Stimulated activated naive B cell treated with anti-CD40 and anti-IgM and Interleukin-4, amounts not matched to agents 10 μg/mL and 1 μg/mL and 100 μg/mL, for 72 hours (primary cell): ENCODE measurements at places on chromosomes 11 and 22.

DNA sequence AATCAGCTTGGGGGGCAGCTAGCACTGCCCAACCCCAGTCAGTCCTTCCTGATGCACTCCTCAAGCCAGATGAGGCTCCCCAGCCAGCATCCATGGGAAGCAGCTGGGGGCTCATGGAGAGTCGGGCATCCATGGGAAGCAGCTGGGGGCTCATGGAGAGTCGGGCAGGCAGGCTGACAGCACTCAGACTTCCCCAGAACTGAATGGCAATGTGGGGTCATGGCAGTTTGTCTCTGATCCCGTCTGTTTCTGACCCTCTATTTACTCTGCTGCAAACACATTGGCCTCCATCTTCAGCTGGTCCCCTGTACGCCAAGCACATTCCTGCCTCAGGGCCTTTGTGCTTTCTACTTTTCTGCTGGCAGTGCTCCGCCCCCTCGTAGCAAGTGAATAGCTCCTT is 314.8 kb downstream of the NTM start:
- DNase-seq, result no peak
- no peak overlapping the region for H3K4me3 ChIP-seq
- H3K36me3 ChIP-seq, result no peaks in the 10 kb centered on the region
- H3K27me3 ChIP-seq, result peaks cover 19% of the 10 kb centered on the region
- no peak overlapping the region for H3K27ac ChIP-seq
- H3K4me1 ChIP-seq, result no peaks in the 10 kb centered on the region

- H3K27ac ChIP-seq, result no peak overlapping the region
- H3K4me3 ChIP-seq, result no peak overlapping the region
- peaks cover 33% of the 10 kb centered on the region for H3K27me3 ChIP-seq
- no peaks in the 10 kb centered on the region for H3K36me3 ChIP-seq
These were observed 145.5 kb upstream of the RASSF10 start for GRCh38 chr11:12863605-12864121.

GRCh38 chr11:69683764-69684333 is 8.7 kb upstream of the LTO1 start:
- H3K36me3 ChIP-seq, result no peaks in the 10 kb centered on the region
- DNase-seq, result no peak
- no peak overlapping the region for H3K27ac ChIP-seq
- peaks cover 8% of the 10 kb centered on the region for H3K4me1 ChIP-seq

DNA sequence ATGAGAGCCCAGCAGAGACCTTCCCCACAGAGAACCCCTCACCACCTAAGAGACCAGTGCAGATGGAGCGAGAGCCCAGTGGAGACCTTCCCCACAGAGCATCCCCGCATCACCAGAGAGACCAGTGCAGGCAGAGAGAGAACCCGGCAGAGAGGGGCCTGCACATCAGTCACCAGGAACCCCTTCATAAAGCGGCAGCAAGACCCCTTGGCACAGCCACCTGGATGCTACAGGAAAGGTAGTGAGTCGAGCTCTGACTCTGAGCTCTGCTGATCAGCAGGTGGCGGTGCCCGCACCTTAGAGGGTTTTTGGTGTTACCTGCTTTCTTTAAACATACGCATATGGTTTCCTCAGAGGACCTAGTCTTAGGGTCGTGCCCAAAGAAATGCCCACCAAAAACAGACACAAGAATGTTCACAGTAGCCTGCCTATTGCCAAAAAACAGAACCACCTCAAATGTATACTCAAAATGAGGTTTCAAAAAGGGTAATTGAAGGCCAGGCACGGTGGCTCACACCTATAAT is 678.7 kb downstream of the BRD1 start:
- H3K27me3 ChIP-seq, result peaks cover 6% of the 10 kb centered on the region
- no peak for DNase-seq
- H3K4me3 ChIP-seq, result no peak overlapping the region
- no peaks in the 10 kb centered on the region for H3K36me3 ChIP-seq
- no peak overlapping the region for H3K27ac ChIP-seq
- no peaks in the 10 kb centered on the region for H3K4me1 ChIP-seq

GRCh38 chr22:48319321-48320047 is 1508.2 kb downstream of the BRD1 start:
- H3K4me3 ChIP-seq, result no peak overlapping the region
- peaks cover 16% of the 10 kb centered on the region for H3K27me3 ChIP-seq
- no peak overlapping the region for H3K27ac ChIP-seq
- H3K36me3 ChIP-seq, result no peaks in the 10 kb centered on the region
- H3K4me1 ChIP-seq, result no peaks in the 10 kb centered on the region

GRCh38 chr22:39169797-39170466 is 17.5 kb upstream of the CBX7 start:
- H3K27ac ChIP-seq, result peak overlapping the region; percentile 56
- peaks cover 34% of the 10 kb centered on the region for H3K4me1 ChIP-seq
- peaks cover 12% of the 10 kb centered on the region for H3K27me3 ChIP-seq
- H3K4me3 ChIP-seq, result peak overlapping the region; percentile 32
- no peak for DNase-seq

DNA sequence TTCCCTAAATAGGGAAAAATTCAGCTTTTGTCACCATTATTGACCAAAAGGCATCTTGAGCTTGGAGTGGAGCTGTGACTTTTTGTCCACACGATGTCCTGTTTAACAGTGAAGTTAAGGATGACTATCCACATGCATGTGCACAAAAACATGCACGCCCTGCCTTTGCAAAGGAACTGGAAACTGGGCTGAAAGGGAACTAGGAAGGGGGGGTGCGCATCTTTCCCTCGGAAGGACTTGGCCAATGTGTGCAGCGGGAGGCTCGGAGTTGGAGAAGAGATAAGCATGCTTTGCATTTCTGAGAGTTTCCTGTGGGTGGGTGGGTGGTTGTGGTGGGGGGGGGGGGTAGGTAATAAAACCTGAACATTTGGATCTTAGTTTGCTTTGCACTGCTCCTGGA is 411 bp upstream of the KIRREL3 start:
- H3K27ac ChIP-seq, result no peak overlapping the region
- DNase-seq, result no peak
- H3K4me3 ChIP-seq, result no peak overlapping the region
- H3K27me3 ChIP-seq, result peaks cover 39% of the 10 kb centered on the region
- no peaks in the 10 kb centered on the region for H3K4me1 ChIP-seq

GRCh38 chr11:102546427-102546826 is 15.9 kb upstream of the MMP7 start:
- no peaks in the 10 kb centered on the region for H3K27me3 ChIP-seq
- DNase-seq, result peak; percentile 63
- H3K36me3 ChIP-seq, result peaks cover 4% of the 10 kb centered on the region
- H3K4me1 ChIP-seq, result peaks cover 73% of the 10 kb centered on the region
- peak overlapping the region; percentile 97 for H3K27ac ChIP-seq

DNA sequence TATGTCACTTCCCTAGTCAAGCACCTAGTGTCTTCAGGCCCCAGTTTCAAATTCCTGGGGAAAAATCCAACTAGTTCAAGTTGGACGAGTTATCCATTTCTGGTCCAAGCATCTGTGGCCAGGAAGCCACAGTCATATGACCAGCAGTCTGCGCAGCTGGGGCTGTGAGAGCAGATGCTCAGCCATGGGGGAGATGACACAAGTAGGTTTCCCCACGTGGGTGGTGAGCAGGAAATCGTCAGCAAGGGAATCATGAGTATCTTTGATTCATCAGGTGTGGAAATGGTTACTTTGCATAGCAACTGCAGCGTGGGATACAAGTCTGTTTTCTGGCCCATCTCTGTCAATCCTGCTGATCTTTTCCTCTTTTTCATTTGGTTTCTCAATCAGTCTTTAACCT is 185.3 kb downstream of the C11orf91 start:
- H3K36me3 ChIP-seq, result no peaks in the 10 kb centered on the region
- peaks cover 19% of the 10 kb centered on the region for H3K27me3 ChIP-seq
- no peak overlapping the region for H3K4me3 ChIP-seq
- no peak overlapping the region for H3K27ac ChIP-seq
- H3K4me1 ChIP-seq, result no peaks in the 10 kb centered on the region

GRCh38 chr11:93611836-93612677 is 49.4 kb upstream of the CEP295 start:
- H3K27me3 ChIP-seq, result peaks cover 13% of the 10 kb centered on the region
- H3K36me3 ChIP-seq, result no peaks in the 10 kb centered on the region
- H3K4me1 ChIP-seq, result no peaks in the 10 kb centered on the region
- no peak overlapping the region for H3K27ac ChIP-seq
- H3K4me3 ChIP-seq, result no peak overlapping the region
- DNase-seq, result no peak

GRCh38 chr11:95132956-95133355 is 43.3 kb downstream of the ENDOD1 start:
- DNase-seq, result no peak
- H3K4me3 ChIP-seq, result no peak overlapping the region
- no peak overlapping the region for H3K27ac ChIP-seq
- no peaks in the 10 kb centered on the region for H3K4me1 ChIP-seq
- peaks cover 24% of the 10 kb centered on the region for H3K36me3 ChIP-seq

DNA sequence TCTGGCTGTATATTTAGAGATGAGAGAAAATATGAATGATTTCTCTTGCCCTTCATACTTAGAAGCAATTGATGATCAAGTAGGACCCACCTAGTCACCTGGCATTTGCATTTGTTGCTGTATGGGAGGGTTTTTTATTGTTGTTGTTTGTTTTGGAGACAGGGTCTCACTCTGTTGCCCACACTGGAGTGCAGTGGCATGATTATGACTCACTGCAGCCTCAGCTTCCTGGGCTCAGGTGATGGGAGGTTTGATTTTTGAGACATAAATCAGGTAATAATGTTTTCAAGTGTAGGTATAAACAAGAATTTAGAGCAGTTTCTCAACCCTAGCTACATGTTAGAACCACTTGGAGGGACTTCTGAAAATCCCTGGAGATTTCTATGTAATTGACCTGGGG is 63.0 kb downstream of the TNRC6B start:
- no peak overlapping the region for H3K4me3 ChIP-seq
- no peaks in the 10 kb centered on the region for H3K27me3 ChIP-seq
- no peak for DNase-seq
- H3K27ac ChIP-seq, result peak overlapping the region; percentile 82
- peaks cover under 1% of the 10 kb centered on the region for H3K36me3 ChIP-seq
- peaks cover 76% of the 10 kb centered on the region for H3K4me1 ChIP-seq

DNA sequence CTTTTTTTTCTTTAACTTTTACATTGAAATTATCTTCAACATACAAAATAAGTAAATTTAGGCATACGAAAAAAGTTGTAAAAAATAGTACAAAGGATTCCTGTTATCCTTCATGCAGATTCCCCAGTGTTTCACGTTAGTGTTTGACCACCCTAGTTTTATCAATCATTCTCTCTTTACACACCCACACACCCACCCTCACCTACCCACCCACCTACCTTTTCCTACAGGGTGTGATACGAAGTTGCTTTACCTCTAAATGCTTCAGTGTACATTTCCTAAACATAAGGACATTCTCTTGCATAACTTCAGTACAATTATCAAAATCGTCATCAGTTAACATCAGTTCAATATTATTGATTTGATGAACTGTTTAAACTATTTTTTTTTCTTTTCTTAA is 37.0 kb downstream of the HIPK3 start:
- H3K4me3 ChIP-seq, result no peak overlapping the region
- H3K36me3 ChIP-seq, result peaks cover 14% of the 10 kb centered on the region
- no peak for DNase-seq
- H3K4me1 ChIP-seq, result peaks cover 22% of the 10 kb centered on the region
- H3K27ac ChIP-seq, result no peak overlapping the region

GRCh38 chr11:3046190-3046589 is 11.0 kb downstream of the CARS1 start:
- peaks cover 23% of the 10 kb centered on the region for H3K36me3 ChIP-seq
- no peak overlapping the region for H3K4me3 ChIP-seq
- H3K27me3 ChIP-seq, result no peaks in the 10 kb centered on the region

DNA sequence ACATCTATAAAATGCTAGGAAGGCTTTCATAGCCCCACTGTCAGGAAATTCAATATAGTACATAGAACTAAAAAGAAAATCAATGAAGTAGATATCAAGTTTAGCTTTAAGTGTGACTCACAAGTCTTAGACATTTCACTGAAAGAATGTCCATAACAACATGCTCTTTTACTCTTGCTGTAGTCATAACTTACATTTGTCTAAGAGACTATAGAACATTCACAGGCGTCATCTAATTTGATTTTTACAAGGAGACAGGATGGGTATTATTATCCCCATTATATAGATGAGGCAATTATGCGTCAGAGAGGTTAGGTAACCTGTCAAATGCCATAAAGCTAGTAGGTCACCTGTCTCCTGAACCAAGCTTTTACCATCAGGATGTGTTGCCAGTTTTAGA is 36.9 kb downstream of the BDNF start:
- no peak overlapping the region for H3K4me3 ChIP-seq
- no peaks in the 10 kb centered on the region for H3K27me3 ChIP-seq
- no peak overlapping the region for H3K27ac ChIP-seq
- no peak for DNase-seq
- no peaks in the 10 kb centered on the region for H3K4me1 ChIP-seq
